ENCODE measurements at places on chromosomes 5 and 9.

GRCh38 chr5:41193456-41194205 is 19.7 kb downstream of the C6 start:
- peak; percentile 4 for DNase-seq

GRCh38 chr9:128003966-128004604 is 23.3 kb upstream of the EEIG1 start:
- no peak for DNase-seq

DNA sequence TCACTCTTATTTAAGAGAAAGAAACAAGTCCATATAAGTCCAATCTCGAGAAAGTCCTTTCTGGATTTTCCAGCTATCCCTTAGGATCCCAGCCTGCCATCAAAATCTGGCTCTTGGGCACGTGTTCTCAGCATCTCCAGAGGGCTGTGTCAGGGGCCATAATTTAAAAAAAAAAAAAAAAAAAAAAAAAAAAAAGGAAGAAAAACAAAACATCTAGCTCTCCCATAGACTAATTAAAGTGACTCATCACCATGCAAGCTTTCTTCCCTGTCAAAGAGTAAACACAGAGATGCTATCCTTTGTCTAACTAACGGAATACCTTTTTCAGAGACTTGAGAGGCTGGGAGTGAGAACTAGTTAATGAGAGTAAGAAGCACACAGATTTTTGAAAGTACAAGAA is 44.9 kb upstream of the MYO10 start:
- peak; percentile 40 for DNase-seq

GRCh38 chr9:94933511-94933828 is 207.0 kb downstream of the AOPEP start:
- DNase-seq, result peak; percentile 84

GRCh38 chr5:150642567-150642927 is 2.1 kb downstream of the SYNPO start:
- peak; percentile 93 for DNase-seq

Measured in fibroblast of skin of right biceps (primary cell).